Stimulated activated CD4-positive, alpha-beta T cell treated with anti-CD3 and anti-CD28 coated beads, TNF-alpha, amount 100 ng/mL, for 1 hour (primary cell): ENCODE measurements at places on chromosomes 7 and 10.

DNA sequence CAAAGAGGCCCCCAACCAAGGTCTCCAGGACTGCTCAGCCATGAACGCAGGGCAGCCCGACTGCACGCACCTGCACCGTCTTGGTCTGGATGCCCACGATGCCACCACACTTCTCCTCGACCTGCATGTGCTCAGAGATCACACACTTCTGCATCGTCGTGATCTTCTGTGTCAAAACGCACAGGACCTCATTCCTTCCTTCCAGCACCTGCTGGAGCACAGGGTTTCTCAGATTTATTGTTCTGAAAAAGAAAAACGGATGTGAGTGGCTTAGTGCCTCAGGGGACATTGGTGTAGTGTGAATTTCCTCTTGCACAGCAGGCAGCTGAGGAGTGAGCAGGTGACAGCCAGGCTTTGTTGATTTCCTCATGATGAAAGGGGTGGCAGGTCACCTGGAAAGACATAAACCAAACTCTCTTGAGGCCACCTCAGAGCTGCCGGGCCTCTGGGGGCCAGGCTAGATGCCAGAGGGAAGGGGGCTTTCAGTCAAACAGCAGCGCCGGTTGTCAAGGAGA, 38.2 kb downstream of the GSDME start:
- no peak for DNase-seq

GRCh38 chr7:19284136-19284535, 138.9 kb upstream of the FERD3L start:
- DNase-seq: no peak

- DNase-seq: no peak
These were observed at the start of gene ADAM8 for GRCh38 chr10:133276435-133277201. ADAM8 (minus strand) TSS chr10:133276868; CDS start chr10:133276817, 51 bp downstream.

GRCh38 chr10:119969609-119970008, 77.1 kb downstream of the SEC23IP start:
- DNase-seq: no peak

DNA sequence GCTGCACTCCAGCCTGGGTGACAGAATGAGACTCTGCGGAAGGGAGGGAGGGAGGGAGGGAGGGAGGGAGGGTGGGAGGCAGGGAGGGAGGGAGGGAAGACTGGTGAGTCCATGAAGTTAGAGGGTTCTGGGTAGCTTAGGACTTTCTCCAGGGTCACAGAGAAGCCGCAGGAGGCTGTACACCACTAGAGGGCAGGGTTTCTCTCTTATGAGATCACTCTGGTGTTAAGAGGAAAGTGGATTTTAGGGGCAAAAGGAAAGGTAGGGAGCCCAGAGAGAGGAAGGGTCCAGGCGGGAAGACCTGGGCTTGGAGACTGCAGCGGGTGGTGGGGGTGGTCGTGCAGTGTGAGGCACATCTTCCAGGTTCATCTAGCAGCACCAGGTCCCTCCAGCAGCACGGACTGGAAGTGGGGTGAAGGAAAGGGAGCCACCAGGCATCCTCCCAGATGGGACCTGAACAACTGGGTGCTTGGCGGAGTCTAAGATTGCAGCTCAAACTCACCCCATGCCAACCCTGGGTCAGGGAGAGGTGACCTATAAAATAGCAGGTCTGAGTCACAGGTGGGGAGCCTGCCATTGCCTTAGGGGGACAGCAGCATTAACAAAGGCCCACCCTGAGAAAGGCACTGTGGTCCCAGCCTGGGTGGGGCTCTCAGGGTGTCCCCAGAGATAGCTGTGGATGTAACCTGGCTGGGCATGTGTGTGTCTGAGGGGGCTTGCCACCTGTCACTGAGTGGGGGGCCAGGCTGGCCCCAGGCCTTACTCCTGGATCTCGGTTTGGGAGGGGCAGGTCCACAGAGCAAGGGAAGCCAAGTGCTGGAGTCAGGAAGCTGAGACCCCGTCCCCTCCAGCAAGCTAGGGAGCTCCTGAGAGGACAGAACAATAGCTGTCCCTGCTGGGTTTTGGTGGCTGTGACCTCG, 48.5 kb upstream of the SLC29A3 start:
- no peak for DNase-seq
